Panc1 (cell line): ENCODE measurements at places on chromosomes 3 and 15.
A peak's percentile ranks its signal among the peaks of the same experiment; 100 is the strongest.

DNA sequence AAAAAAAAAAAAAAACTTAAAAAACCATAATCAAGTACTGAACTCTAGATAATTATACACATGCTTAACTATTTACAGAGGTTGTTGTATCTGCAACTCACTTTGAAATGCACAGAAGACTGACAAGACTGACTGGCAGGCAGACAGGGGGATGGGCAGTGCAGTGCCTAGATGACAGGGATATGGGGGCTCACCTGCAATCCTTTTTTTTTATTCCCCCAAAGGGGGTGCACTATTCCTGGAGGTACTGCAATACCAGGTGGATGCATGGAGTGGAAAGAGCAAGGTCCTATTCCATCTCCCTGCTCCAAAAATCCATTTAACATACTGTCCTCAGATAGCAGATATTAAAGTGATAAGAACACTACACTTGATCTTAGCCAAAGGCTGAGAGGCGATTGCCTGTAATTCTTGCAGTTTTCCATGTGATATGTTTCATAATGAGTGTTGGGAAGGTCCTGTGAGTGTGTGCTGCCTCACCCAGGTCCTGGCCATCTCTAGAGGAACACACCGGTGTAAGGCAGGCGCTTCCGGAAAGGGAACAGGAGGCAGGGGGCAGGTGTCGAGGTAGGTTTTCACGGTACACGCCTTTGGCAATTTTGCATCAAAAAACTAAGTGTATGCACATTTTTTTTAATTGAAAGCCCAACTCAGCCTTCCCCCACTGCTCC, 22.7 kb downstream of the SEC61A1 start:
- no peak for DNase-seq

DNA sequence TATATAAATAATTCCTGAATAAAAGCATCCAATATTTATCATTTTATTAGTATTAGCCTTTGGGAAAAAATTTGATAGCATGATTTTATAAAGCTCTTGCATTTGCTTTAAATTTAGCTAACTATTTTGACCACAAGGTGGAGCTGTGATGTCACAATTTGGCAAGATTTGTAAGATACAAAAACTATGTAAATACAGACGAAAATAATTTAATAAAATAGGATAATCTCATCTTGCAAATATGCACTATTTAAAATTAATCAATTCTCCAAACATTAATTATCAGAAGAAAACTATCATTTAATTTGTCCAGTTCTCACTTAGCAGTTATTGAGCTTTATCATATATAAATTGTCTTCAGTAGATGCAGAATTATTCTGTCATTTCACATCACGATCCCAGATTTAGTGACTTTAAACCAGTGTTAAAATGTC, 95.4 kb downstream of the PLOD2 start:
- DNase-seq = peak; percentile 43

DNA sequence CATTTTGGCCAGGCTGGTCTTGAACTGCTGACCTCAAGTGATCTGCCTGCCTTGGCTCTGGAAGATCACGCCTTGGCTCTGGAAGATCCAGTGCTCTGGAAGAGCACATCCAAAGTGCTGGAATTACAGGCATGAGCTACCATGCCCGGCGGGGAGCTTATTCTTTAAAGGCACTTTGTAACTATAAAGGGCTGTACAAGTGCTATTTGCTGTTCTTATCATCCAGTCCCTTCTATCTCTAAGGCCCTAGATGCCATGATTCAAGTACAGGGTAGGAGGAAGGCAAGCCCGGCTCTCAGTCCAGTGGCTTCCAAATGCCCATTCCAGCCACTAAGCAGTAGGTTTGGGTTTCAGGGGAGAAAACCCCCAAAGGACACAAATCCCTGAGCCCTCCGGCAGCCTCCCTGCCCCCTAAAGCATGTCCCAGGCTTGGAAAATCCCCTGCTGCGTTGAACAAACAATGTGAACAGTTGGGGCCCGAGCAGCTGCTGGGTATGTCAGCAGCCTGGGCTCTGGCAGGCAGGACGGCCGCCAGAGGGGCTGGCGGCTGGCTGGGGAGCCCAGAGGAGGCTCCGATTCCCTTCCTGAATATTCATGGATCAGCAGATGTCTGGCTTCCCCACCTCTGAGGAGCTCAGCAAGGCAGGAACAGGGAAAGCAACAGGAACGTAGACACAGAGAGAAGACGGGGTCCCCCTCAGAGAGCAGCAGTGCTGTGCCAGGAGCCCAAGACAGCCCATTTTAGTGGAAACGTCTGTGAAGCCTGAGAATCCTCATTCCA, 7.7 kb downstream of the IGDCC4 start:
- DNase-seq = no peak

GRCh38 chr3:111947231-111947630, 31.6 kb upstream of the ABHD10 start:
- DNase-seq = no peak

GRCh38 chr3:62159709-62160092, 213.6 kb downstream of the FEZF2 start:
- no peak for DNase-seq

GRCh38 chr3:181872887-181873286, 161.2 kb downstream of the SOX2 start:
- DNase-seq = no peak

DNA sequence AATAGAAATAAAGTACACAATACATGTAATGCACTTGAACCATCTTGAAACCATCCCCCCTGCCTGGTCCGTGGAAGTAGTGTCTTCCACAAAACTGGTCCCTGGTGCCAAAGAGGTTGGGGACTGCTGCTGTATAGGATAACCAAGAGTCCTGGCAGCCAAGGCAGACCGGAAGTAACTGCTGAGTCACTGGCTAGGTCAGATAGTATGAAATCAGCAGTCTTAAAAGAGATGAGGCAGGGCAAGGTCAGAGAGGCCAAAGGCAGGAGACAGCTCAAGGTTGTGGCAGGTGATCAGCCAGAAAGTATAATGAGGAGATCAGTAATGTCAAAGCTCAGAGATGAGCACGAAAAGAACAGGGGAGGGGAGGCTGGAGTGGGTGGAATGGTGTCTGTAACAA, 60.2 kb downstream of the MAP3K13 start:
- peak; percentile 12 for DNase-seq

DNA sequence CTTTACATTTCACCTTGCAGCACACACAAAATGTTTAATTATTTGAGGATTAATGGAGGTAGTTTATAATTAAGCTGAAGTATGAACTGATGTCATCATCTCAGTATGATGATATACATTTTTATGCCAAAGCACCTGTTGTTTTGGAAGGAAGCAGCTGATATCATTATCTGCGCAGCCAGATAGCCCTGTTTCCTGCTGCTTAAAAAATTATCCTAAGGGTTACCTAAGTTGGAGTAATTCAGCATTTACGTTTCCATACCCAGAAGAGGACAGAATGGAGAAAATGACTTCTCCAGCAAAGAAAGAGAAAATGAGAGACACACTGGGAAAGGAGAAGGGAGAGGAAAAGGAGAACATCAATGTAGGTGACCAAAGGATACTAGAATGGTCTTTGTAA, 370.3 kb upstream of the PLSCR5 start:
- no peak for DNase-seq

GRCh38 chr3:71659864-71660591, 65.2 kb downstream of the EIF4E3 start:
- DNase-seq = no peak

DNA sequence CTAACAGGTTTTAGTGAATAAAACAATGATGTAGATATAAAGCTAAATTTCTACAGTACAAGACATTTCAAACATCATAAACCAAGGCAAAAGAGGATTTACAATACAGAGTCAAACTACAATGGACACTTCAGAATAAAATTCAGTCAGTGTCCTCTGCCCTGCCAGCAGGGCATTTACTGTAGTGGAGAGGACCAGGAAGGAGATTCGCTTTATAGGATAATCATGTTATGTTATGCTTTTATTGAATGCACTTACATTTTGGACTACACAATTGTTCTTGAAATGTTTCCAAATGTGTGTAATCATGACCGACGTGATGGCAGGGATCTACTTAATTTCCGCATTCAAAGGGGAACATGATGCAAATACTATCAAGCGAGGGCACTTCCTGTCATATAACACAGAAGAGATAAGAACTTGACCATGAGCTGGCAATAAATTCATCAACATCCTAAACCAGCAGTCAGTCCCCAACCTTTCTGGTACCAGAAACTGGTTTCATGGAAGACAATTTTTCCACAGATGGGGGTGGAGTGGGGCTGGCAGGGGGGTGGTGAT, 925.6 kb downstream of the FHIT start:
- no peak for DNase-seq

- no peak for DNase-seq
Observed at GRCh38 chr15:63928185-63928842, 94.6 kb upstream of the HERC1 start.

DNA sequence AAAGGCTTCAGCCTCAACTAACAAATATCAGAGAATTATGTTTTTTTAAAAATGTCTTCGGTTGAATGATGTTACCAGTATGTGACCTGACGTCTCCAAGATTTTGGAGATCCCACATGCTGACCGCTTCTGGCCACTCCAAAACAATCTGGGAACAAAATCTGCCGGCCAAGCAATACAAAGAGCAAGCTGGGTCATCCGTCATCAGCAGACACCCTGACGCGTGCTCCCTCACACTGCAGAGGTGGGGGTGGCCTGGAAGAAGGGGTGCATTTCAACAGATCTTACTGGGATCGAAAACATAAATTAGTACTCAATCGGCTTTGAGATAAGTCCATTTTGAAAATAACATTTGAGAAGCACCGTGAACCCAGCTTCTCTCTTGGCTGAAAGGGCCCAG, 33.6 kb downstream of the HES1 start:
- DNase-seq = no peak

DNA sequence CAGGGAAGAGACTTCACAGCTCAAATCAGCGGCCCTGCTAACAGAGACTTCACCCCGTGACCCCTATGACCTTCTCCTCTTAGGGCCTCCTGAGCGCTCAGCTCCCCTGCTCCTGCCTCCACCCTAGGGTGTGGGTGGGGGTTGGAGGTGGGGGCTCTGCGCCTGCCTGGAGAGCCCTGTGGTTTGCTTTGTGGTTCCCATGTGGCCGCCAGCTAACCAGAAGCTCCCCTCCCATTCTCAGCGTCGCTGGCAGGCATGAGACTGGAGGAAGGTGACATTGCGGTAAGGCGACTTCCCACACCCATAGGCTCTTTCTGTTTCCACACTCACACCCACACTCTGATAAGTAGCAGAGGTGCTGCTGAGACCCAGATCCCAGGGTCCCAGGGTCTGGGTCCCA, 27.6 kb downstream of the XYLB start:
- DNase-seq = no peak
